Osteoblast (primary cell): ENCODE measurements at places on chromosomes 5 and 9.

DNA sequence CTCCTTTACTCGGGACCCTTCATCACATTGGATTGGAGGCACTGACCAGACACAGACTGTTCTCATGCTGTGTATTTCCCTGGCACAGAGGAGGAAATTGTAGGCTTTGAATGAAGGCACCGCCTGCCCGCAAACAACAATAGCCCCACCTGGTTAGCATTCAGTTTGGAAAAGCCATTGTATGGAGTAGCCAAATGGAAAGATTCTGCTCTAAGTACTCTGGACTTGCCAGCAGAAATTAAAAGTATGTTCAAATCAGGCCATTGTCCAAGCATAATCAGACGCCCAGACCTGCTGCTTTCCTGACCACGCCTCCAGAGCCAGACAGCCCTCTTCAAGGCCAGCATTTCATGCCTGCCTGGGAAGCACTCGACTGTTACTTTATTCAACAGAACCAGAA lies 8.0 kb upstream of the SEMA4D start:
- no peaks in the 10 kb centered on the region for H3K4me1 ChIP-seq
- H3K4me3 ChIP-seq, result no peak overlapping the region
- no peak for DNase-seq
- H3K27me3 ChIP-seq, result peaks cover 5% of the 10 kb centered on the region

GRCh38 chr9:87568401-87568800 lies 70.7 kb downstream of the DAPK1 start:
- no peaks in the 10 kb centered on the region for H3K4me1 ChIP-seq
- no peak overlapping the region for H3K4me3 ChIP-seq
- no peaks in the 10 kb centered on the region for H3K36me3 ChIP-seq
- no peak for DNase-seq
- H3K27ac ChIP-seq, result no peak overlapping the region

DNA sequence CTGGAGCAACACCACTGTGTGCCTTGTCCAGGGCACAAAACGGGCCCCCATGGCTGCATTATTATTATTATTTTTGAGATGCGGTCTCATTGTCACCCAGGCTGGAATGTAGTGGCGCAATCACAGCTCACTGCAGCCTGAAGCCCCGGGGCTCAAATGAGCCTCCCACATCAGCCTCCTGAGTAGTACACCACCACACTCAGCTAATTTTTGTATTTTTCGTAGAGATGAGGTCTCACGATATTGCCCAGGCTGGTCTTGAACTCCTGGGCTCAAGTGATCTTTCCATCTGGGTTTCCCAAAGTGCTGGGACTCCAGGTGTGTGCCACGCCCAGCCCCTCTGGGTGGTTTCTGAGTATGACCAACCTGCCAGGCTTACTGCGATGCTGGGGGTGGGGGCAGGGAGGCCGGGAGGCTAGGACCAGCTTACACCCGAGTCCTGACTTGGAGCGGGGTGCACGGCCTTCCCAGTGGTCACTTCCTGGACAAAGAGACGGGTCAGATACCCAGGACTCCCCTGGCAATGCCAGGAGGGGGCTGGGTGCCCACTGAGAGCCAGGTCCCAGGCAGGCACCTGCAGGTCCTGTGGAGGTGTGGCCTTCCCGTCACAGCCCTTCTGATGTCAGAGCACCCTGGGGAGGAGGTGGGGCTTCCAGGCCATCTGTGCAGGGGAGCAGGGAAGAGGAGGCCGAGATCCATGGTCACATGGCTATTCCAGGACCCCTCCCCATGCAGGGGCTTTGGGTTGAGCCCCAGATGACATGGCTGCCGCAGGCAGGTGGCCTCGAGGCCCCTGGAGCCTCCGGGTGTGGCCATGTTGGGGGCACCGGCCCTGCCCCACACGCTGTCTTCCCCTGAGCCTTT lies 8.3 kb upstream of the NRARP start:
- H3K36me3 ChIP-seq, result no peaks in the 10 kb centered on the region
- no peak overlapping the region for H3K27ac ChIP-seq
- H3K4me1 ChIP-seq, result peaks cover under 1% of the 10 kb centered on the region
- peak; percentile 87 for DNase-seq
- H3K4me3 ChIP-seq, result no peak overlapping the region

DNA sequence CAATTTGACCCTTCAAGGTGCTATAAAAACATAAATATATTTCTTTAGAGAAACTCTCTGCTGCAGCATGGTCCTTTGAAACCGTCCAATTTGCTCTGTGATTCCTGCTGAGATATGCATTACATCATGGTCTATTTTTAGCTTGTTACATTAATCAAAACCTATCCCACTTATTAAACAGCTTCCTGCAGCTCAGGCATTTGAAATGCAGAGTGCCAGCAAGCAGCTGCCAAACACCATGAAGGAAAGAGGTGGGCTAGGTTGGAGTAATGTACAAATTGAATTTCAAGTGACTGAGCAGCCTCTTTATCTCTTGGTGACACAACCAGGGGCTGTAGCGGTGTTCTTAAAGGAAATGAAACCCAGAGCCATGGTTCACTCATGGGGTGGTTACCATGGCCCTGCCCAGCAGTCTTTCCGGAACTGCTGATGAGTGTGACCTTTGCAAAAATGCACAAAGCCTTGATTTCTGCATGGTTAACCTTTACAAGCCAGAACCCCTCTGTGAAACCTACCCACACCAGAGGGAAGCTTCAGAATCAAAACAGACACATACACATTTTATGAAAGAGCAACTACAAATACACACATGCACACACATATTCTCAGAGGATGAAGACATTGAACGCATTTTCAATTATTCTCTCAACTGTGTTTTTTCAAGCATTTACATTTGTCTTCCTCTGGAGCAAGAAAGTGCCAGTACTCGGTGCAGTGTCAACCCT lies 155.8 kb upstream of the ZNF608 start:
- no peak for DNase-seq
- H3K27ac ChIP-seq, result no peak overlapping the region
- no peak overlapping the region for H3K4me3 ChIP-seq
- H3K27me3 ChIP-seq, result no peaks in the 10 kb centered on the region

DNA sequence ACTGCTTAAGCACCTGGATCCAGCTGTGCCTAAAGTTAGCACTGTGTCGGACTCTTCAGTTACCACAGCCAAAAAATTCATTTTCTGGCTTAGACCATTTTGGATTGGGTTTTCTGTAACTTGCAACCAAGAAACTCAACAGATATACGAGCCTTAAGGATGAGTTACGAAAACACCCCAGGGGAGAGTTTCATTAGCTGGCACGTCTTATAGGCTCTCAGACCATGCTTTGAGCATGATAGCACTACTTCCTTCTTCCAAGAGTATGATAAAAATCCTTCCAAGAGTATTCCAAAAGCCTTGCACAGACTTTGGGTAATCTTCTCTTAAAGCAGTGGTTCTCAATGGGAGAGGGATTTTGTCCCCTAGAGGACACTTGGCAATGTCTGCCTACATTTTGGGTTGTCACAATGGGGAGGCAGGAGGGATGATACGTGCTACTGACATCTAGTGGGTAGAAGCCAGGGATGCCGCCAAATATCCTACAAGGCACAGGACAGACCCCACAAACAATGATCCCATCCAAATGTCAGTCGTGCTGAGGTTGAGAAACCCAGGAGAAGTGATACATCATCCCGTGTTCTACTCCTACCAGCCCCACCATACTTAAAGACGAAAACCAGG lies 64.8 kb downstream of the SMIM23 start:
- H3K4me3 ChIP-seq, result no peak overlapping the region
- DNase-seq, result peak; percentile 62
- no peaks in the 10 kb centered on the region for H3K27me3 ChIP-seq

DNA sequence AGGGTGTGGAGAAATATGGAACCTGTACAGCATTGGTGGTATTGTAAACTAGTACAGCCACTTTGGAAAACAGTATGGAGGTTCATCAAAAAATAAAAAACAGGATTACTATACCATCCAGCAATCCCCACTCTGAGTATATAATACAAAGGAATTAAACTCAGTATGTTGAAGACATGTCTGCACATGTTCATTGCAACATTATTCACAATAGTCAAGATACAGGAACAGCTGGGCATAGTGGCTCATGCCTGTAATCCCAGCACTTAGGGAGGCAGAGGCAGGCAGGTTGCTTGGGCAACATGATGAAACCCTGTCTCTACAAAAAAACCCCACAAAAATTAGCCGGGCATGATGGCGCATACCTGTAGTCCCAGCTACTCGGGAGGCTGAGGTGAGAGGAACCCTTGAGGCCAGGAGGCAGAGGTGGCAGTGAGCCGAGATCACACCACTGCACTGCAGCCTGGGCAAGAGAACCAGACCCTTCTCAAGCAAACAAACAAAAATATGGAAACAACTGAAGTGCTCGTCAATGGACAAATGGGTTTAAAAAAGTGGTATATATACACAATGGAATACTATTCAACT lies 63.6 kb downstream of the TMEM174 start:
- H3K27me3 ChIP-seq, result peaks cover 8% of the 10 kb centered on the region
- no peak for DNase-seq
- H3K4me1 ChIP-seq, result no peaks in the 10 kb centered on the region
- no peak overlapping the region for H3K4me3 ChIP-seq
- no peak overlapping the region for H3K27ac ChIP-seq

- no peak overlapping the region for H3K27ac ChIP-seq
- no peaks in the 10 kb centered on the region for H3K36me3 ChIP-seq
Measured at GRCh38 chr5:158929552-158930218, 170.0 kb downstream of the EBF1 start.

DNA sequence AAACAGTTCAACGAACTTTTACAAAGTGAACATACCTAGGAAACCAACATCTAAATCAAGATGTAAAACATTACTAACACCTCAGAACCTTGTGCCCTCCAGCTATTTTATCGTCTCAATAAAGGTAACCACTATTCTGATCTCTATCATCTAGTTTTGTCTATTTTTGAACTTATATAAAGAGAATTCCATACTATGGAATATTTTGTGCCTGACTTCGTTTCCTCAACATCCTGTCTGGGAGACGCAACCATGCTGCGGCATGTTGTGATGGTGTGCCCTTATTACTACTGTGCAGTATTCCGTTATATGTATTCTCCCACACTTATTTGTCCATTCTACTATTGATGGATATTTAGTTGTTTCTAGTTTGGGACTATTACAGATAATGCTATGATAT lies 99.2 kb downstream of the NR6A1 start:
- peaks cover 18% of the 10 kb centered on the region for H3K4me1 ChIP-seq
- H3K27ac ChIP-seq, result no peak overlapping the region
- H3K27me3 ChIP-seq, result no peaks in the 10 kb centered on the region
- H3K4me3 ChIP-seq, result no peak overlapping the region
- no peaks in the 10 kb centered on the region for H3K36me3 ChIP-seq

GRCh38 chr5:101206534-101206933 lies 303.5 kb upstream of the ST8SIA4 start:
- H3K27me3 ChIP-seq, result no peaks in the 10 kb centered on the region
- H3K4me3 ChIP-seq, result no peak overlapping the region
- H3K27ac ChIP-seq, result no peak overlapping the region
- no peaks in the 10 kb centered on the region for H3K4me1 ChIP-seq
- no peak for DNase-seq

- no peak overlapping the region for H3K4me3 ChIP-seq
- H3K27me3 ChIP-seq, result peaks cover 9% of the 10 kb centered on the region
- H3K4me1 ChIP-seq, result no peaks in the 10 kb centered on the region
- H3K27ac ChIP-seq, result no peak overlapping the region
- no peaks in the 10 kb centered on the region for H3K36me3 ChIP-seq
Measured at GRCh38 chr5:56494300-56494731, 261.2 kb upstream of the ANKRD55 start.

- peaks cover 20% of the 10 kb centered on the region for H3K27me3 ChIP-seq
- H3K36me3 ChIP-seq, result no peaks in the 10 kb centered on the region
- H3K4me3 ChIP-seq, result no peak overlapping the region
- no peak overlapping the region for H3K27ac ChIP-seq
- no peak for DNase-seq
Measured at GRCh38 chr5:133809801-133810200, 158.6 kb downstream of the C5orf15 start.

GRCh38 chr9:88628114-88628513 lies 93.1 kb downstream of the NXNL2 start:
- H3K27ac ChIP-seq, result no peak overlapping the region
- H3K4me3 ChIP-seq, result no peak overlapping the region
- H3K27me3 ChIP-seq, result no peaks in the 10 kb centered on the region
- DNase-seq, result no peak

GRCh38 chr5:138364576-138364975 lies 12.1 kb downstream of the KDM3B start:
- DNase-seq, result no peak
- no peaks in the 10 kb centered on the region for H3K36me3 ChIP-seq
- no peak overlapping the region for H3K4me3 ChIP-seq
- H3K27me3 ChIP-seq, result no peaks in the 10 kb centered on the region
- peaks cover 3% of the 10 kb centered on the region for H3K4me1 ChIP-seq
- no peak overlapping the region for H3K27ac ChIP-seq

DNA sequence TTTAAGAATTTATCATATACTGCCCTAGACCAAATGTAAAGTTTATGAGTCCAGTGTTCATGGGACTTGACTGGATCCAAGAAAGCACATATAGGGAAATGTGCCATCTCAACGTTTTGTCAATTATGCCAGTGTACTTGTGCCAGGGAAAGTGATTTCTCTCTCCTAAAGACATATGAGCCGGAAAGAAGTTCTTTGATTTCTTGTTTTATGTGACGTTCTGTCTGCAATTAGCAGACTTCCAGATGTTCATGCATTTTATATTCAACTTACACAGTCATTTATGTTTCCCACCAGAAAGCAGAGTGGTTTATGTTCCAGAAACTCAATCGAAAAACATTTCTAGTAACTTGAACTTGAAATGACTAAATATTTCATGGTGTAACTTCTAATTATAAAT lies 203.8 kb downstream of the FAM170A start:
- no peak overlapping the region for H3K4me3 ChIP-seq
- no peaks in the 10 kb centered on the region for H3K4me1 ChIP-seq
- H3K36me3 ChIP-seq, result no peaks in the 10 kb centered on the region

- no peaks in the 10 kb centered on the region for H3K27me3 ChIP-seq
- H3K36me3 ChIP-seq, result no peaks in the 10 kb centered on the region
- H3K4me1 ChIP-seq, result no peaks in the 10 kb centered on the region
- H3K27ac ChIP-seq, result no peak overlapping the region
- peak; percentile 10 for DNase-seq
Measured at GRCh38 chr9:135032041-135032835, 55.2 kb upstream of the OLFM1 start.

GRCh38 chr9:19371942-19372341 lies 8.1 kb downstream of the RPS6 start:
- DNase-seq, result no peak
- peaks cover 32% of the 10 kb centered on the region for H3K36me3 ChIP-seq
- peaks cover 15% of the 10 kb centered on the region for H3K4me1 ChIP-seq
- no peaks in the 10 kb centered on the region for H3K27me3 ChIP-seq
- H3K4me3 ChIP-seq, result no peak overlapping the region
- no peak overlapping the region for H3K27ac ChIP-seq

GRCh38 chr9:114861273-114861672 lies 55.4 kb upstream of the TNFSF15 start:
- peaks cover 16% of the 10 kb centered on the region for H3K4me1 ChIP-seq
- no peaks in the 10 kb centered on the region for H3K36me3 ChIP-seq
- H3K27me3 ChIP-seq, result no peaks in the 10 kb centered on the region
- no peak for DNase-seq
- no peak overlapping the region for H3K4me3 ChIP-seq

DNA sequence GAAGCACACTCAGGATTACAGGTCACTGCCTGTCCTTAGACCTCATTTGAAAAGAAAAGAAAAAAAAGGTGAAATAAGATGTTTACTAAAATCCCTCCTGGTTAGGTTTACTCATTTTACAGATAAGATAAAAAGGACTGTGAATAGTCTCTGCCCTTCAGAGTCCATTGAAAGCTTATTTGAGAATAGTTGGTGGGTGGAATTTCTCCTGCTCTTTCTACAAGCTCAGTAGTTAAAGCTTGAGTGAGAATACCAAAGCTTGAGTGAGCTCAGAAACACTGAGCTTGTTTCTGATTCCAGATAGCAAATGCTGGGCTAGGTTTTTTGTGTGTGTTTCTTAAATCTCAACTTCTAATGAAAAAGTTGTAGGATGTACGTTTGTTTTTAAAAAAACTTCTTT lies 106.7 kb downstream of the SLF1 start:
- no peaks in the 10 kb centered on the region for H3K4me1 ChIP-seq
- DNase-seq, result no peak
- no peak overlapping the region for H3K4me3 ChIP-seq
- no peak overlapping the region for H3K27ac ChIP-seq
